ENCODE measurements at places on chromosomes 13 and 19.

DNA sequence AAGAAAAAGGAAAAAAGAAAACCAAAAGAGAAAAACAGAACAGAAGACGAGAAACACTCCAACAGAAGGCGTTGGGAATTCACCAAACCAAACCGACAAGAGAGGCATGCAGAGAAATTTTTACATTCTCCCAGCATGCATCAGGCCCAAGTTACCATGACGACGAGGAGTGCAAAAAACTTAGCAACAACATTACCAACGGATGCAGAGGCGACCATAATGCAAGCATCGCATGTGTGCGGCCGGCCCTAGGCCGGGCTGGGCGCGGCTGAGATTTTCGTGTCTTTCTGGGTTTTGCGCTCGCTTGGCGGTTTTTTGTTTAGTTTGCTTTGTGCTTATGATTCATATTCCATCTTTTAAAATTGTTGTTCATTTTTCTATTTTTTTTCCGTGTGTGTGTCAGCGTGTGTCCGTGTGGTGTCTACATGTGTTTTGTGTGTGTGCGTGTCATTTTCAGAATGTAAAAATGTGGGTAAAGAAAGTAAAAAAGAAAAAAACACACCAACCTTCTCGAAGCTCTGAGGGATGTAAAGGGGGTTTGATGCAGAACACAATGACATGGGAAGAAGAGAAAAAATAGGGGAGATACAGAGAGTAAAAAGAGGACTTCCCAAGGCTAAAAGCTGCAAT is 84.9 kb downstream of the PTPRS start:
- DNase-seq, result no peak

DNA sequence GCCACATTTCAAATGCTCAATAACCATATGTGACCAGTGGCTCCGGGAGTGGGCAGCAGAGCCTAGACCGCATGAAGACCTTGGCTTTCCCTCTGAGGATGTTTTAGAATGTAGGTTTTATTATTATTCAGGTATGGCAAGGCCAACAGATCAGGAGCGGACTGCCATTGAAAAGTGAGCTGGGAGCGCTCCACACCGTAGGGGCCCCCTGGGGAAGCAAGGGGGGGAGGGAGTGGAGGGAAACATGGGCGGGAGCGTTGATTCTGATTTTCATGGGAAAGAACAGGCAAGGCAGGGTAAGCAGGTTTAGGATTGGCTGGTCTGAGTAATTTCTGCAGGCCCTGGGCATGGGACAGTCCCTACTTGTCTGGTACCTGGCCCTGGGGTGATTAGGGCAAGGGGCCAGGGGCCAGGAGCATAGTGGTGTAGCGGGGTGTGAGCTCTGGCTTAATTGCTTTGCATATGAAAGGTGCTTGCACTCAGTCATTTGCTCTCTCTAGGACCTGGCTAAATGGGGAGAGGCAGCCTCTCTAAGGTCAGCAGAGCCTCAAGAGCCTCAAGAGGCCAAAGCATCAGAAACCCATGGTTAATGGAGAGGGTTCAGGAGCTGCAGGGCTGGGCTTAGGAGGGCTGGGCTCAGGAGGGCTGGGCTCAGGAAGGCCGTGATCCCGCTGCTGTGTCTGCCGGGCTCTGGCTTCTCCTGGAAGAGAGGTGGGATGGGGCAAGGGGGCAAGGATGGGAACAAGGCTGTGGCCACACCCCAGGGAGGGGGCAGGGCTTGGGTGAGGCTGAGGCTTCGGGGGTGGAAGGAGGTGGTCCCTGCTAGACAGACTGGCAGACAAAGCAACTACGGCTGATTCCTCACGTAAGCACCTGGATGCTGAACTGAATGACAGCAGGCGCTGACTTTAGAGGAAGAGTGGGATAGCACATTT is 82.0 kb upstream of the WASF3 start:
- no peak for DNase-seq

DNA sequence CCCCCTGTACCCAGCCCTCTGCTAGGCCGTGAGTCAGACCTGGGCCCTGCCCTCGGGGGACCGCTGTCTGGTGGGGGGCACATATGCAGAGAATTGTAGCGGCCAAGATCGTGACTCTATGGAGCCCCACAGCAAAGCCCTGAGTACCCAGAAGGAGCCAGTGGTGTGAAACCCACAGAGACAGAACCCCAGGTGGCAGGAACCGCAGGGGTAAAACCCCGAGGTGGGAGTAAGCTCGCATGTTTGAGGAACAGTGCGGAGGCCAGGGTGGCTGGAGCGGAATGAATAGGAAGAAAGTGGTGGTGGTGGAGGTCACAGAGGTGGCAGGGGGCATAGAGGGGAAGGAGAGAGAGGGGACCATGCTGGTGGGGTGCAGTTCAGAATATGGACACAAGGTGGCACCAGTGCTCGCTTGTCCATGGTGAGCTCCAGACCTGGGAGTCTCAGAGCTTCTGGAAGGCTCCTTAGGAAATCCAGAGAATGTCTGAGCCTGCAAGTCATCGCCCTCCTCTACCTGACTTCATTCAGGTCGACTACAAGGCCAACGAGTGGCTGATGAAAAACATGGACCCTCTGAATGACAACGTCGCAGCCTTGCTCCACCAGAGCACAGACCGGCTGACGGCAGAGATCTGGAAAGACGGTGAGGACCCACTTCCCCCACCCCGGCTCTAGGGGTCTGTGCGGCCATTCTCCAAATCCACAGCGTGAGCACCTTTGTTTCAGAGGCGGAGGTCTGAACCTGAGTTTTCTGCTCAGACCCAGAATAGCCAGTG is 48.9 kb downstream of the MYH14 start:
- no peak for DNase-seq

GRCh38 chr13:35741657-35742056 is 265.2 kb upstream of the MAB21L1 start:
- no peak for DNase-seq

DNA sequence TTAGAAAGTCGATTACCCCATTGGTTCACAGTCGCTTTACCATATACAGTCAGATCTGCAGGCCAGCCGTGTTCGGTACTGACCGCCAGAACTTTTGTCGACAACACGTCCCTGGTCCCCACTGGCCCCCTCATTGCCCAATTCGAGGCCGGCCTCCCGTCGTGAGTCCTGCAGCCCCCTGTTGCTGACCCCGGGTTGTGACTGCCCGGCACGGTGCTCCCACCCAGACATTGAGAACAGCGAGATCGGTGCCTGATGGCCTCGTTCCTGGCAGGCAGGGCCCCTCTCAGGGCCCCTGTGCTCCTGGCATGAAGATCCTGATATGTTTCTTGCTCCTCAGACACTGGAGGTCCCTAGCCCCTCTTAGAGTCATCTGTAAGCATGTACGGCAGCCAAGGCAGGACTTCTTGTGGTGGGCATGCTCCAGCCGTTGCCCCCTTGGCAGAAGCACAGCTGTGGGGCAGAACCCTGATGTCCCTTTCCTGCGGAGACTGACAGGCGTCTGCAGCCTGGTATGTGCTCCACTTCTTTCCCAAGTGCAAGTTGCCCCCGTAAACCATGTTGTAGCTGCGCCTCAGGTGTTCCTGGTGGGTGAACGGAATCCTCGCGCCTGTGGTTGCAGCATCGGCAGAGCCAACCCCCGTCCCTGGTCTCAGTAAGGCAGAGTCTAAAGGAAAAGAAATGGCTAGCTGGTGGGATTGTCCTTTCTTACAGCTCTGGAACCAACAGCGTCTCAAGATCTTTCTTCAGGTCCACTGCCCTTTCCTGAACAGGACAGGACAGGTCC is 123.2 kb upstream of the SPACA7 start:
- no peak for DNase-seq

Data from NCI-H510A (cell line).